ENCODE measurements at places on chromosomes 2 and 18. TPM values are rescaled to one million over a fixed set of nuclear protein-coding genes. Genes with fewer than 3 reads are reported as not detected.

DNA sequence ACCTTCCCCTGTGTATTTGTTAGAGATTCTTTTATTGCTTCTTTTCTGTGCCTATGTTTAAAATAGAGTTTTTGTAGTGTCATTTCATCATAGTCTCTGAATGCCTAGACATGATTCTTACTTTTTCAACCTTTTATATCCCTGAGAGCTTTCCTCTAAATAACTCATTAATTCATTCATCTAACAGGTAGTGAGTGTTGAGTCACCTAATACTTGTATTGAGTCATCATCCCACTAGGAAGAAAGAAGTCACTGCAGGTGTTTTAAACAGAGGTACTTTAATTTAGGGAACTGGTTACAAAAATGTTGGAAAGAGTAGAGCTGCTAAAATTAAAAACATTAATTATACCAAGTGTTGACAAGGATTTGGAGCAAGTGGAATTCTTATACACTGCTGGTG, 18.5 kb upstream of the NMS start:
- H3K4me1 ChIP-seq: no peaks in the 10 kb centered on the region
- H3K36me3 ChIP-seq: no peaks in the 10 kb centered on the region
- DNase-seq: no peak
- H3K4me3 ChIP-seq: no peak overlapping the region

The CCL20 gene
- total RNA-seq: 5.9 TPM

DNA sequence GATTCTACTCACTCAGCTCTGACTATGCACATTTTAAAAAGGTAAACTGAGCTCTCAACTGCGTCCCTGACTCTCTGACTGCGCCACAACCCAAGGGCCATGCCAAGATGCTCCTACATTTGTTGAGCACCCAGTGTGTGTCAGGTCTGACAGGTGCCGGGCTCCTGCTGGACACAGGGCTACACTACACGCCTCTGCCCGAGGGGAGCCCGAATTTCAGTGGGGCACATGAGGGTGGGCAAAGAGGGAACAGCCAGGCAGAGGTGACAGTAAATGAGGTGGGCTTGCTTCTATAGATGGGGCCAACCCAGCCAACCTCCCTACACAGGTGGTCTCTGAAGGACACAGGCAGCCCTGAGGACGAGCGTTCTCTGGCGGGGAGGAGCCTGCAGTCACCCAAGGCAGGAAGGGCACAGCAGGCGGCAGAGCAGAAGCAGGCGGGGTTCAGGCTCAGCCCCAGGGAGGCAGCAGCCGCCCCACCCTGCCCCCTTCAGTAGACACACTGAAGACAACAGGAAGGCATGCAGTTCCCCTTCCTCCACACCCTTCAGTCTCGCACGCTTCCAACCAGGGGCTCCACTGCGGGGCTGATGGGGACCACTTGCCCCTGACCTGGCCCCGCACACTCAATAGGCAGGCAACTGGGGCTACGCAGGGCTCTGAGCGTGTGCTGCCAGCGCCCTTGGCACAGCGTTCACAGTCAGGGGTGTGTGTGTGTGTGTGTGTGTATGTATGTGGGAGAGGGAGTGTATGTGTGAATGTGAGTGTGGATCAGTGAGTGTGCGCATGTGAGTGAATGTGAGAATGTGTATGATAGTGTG, 98.4 kb downstream of the UXS1 start:
- no peaks in the 10 kb centered on the region for H3K36me3 ChIP-seq
- H3K4me1 ChIP-seq: no peaks in the 10 kb centered on the region
- no peak for DNase-seq
- no peak overlapping the region for H3K27ac ChIP-seq

GRCh38 chr2:128466776-128467175, 148.1 kb upstream of the HS6ST1 start:
- H3K4me1 ChIP-seq: no peaks in the 10 kb centered on the region
- no peaks in the 10 kb centered on the region for H3K27me3 ChIP-seq
- no peak for DNase-seq
- H3K36me3 ChIP-seq: no peaks in the 10 kb centered on the region
- no peak overlapping the region for H3K27ac ChIP-seq

DNA sequence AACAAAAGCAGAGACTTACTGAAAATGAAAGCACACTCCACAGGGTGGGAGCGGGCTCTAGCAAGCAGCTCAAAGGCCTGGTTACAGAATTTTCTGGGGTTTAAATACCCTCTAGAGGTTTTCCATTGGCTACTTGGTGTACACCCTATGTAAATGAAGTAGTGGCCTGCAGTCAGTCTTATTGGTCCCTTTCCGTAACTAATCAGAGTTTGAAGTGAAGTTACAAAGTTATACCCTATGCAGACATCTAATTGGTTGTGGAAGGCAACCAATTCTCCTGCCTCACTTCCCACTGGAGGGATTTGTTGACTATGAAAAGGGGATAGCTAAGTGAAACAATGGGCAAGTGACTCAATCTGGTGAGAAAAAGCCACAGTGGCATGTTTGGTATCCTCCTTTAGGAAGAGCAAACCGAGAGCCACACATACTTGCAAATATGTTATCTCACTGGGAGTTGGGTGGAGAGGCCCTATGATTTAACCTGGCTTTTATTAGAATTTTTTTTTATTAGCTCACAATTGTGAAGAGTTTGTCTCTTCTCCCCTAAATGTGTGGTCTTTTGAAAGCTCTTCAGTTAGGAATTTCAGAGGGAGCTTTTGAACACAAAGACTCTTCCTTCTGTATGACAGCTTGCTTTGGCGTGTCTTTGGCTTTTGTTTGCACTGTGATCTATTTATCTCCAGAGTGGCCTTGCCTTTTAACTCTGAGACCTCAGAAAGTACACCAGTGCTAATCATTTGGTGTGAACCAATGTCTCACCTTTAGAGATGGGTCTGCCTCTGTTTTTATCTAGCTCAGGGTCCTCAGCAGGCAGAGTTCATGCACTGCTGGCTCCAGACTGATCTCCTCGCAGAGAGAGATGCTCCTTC, 69.6 kb downstream of the MAP4K4 start:
- peaks cover 31% of the 10 kb centered on the region for H3K4me1 ChIP-seq
- peak overlapping the region; percentile 79 for H3K27ac ChIP-seq
- DNase-seq: no peak
- no peaks in the 10 kb centered on the region for H3K27me3 ChIP-seq
- no peaks in the 10 kb centered on the region for H3K36me3 ChIP-seq

DNA sequence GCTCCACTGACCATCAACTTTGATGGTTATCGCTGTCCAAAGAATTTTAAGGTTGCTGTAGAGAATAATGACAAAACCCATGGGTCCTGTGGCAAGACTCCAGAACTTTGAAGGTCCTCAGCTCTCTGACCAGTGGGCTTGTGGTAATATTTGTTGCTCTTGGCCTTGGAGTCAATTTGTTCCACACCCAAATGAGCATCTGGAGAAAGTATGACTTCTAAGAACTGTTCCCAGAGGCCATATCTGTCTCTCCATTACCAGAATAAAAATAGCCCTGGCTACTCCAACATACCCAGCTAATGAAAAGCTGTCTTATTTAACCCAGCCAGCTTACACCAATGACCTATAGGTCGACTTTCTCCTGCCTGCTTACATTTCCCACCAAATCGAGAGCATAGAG, 466.4 kb downstream of the MEIS1 start:
- peaks cover 3% of the 10 kb centered on the region for H3K27me3 ChIP-seq
- H3K4me3 ChIP-seq: no peak overlapping the region
- no peaks in the 10 kb centered on the region for H3K4me1 ChIP-seq
- no peak overlapping the region for H3K27ac ChIP-seq
- no peaks in the 10 kb centered on the region for H3K36me3 ChIP-seq

DNA sequence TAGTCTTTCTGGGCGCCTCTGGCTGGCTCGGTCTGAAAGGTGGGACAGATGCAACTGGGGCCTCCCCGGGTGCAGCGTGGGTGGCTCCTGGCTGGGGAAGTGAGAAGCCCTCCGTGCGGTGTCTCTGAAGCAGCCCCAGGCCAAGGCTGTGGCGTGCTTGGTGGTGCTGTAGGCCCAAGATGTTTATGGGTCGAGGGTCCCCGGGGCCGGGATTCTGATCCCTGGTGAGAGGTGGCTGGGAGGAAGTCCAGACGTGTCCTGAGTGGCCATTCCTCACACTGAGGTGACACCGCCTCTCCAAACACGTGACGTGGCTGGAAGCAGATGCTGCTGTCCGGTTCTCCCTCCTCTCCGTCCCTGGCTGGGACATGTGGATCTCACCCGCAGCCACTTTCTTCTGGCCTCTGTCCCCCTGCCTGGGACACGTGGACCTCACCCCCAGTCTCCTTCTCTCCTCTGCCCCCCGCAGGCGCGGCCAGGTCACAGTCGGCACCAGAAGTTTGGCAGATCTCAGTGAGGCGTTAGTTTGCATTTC, 12.6 kb downstream of the RTP5 start:
- no peaks in the 10 kb centered on the region for H3K36me3 ChIP-seq
- no peak overlapping the region for H3K4me3 ChIP-seq
- peaks cover 29% of the 10 kb centered on the region for H3K4me1 ChIP-seq
- peak overlapping the region; percentile 81 for H3K27ac ChIP-seq

DNA sequence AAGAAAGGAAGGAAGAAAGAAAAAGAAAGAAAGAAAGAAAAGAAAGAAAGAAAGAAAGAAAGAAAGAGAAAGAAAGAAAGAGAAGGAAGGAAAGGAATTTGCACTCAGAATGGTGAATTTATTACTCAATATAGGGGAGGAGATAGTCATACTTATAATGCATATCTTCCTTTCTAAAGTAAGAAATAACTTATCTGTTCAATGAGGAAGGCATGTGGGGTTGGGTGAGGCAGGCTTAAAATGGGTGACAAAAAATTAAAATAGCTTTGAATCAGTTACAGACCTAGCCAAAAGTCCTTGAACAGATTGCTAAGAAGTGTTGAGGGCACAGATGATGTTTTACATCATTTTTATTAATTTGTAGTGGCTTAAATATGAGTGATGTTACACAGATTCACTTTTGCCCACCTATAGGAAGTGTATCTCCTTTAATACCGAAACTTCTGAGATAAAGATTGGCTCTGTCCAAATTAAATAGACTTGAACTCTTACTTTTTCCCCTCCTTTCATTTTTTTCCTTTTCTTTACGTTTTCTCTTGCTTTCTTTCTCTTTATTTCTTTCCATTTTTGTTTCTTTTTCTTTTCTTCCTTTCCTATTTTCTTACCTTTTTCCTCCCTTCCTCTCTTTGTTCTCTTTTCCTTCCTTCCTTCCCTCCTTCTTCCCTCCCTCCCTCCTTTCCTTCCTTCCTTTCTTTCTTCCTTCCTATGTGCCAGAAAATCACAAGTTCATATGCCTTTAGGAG, 14.8 kb upstream of the DSC2 start:
- H3K27me3 ChIP-seq: no peaks in the 10 kb centered on the region
- DNase-seq: no peak
- H3K36me3 ChIP-seq: no peaks in the 10 kb centered on the region

The RESP18 gene
- not detected for total RNA-seq

DNA sequence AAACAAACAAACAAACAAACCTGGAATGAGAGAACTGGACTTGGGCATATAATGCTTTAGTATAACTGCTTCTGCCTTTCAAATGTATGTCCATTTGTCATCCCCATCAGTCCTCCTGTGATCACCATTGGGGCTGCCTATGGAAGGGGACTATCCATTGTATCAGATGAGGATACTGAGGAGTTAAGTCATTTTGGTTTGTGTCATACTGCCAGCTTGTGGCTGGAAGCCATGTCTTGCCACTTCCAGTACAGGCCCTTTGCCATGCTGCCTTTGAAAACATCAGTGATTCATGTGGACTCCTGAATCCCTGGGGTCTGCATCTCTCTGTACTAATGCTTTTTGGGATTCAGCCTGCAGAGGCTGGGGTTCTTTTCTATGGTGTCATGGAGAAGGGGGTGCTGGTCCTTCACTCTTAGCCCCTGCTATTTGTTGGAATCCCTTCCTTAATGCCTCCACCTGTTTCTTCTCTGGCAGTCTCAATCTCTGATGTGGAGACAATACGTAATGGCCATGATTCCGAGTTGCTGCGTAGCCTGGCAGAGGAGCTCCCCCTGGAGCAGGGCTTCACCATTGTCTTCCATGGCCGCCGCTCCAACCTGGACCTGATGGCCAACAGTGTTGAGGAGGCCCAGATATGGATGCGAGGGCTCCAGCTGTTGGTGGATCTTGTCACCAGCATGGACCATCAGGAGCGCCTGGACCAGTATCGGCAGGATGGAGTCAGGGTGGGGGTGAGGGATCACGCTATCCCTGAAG, 10.6 kb downstream of the PLCD4 start:
- DNase-seq: no peak
- H3K4me1 ChIP-seq: peaks cover 15% of the 10 kb centered on the region
- H3K4me3 ChIP-seq: no peak overlapping the region
- H3K36me3 ChIP-seq: no peaks in the 10 kb centered on the region
- no peak overlapping the region for H3K27ac ChIP-seq

- no peak for DNase-seq
- no peaks in the 10 kb centered on the region for H3K4me1 ChIP-seq
- H3K27ac ChIP-seq: no peak overlapping the region
- H3K4me3 ChIP-seq: no peak overlapping the region
Measured at GRCh38 chr2:207337234-207338219, 171.8 kb upstream of the KLF7 start.

DNA sequence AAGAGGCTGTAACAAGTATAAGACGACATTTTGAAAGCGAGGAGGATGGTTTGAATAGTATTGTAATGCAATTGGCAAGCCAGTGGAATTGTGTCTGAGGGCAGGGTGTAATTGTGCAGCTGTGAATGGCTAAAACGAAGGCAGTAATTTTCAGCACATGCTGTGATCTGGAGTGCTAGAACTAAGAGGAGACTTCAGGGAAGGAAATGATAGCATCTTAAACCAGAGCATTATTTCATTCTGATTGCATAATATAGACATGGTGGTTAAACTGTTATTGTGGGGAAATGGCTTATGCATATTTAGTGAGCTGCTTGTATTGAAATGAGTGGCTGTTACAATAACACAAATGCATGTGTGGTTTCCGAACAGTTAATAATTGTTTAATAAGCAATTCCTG, 36.3 kb downstream of the THSD7B start:
- no peaks in the 10 kb centered on the region for H3K4me1 ChIP-seq
- peaks cover 3% of the 10 kb centered on the region for H3K36me3 ChIP-seq
- H3K4me3 ChIP-seq: no peak overlapping the region
- no peaks in the 10 kb centered on the region for H3K27me3 ChIP-seq
- H3K27ac ChIP-seq: no peak overlapping the region
- DNase-seq: no peak

DNA sequence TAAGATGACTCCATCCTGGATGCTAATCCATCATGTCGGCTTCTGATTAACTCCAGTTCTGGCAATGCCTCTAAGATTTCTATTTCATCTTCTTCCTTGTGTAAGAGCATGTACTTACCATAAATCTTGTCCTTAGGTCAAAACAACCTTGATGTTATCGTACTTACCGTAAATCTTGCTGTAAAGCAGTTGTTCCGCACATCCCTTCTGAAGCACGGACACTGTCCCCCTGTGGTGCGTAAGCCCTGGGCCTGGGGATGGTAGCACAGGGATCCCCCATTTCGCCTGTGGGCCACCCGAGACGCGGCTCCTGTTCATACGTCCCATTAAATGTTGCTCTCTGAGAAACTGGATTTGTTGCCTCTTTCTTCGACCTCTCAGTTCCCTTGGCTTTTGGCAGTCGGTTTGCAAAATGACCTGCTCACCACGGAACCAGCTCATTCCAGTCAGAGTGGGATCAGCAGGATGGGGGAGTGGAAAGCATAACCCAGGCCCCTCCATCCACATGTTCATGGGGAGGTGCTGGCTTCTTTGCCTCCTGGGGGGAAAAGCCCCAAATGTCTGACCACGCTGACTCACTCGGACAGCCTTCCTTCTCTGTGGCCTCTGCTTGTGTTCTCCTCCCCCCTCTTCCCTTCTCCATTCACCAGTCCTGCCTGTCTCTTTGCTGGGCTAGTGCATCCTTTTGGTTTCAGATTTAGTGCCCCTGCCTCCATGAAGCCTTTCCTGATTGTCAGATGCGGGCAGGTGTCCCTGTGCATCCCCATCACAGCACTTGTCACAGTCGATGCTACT, 49.9 kb downstream of the RAB31 start:
- no peaks in the 10 kb centered on the region for H3K4me1 ChIP-seq
- H3K36me3 ChIP-seq: no peaks in the 10 kb centered on the region
- no peaks in the 10 kb centered on the region for H3K27me3 ChIP-seq
- H3K27ac ChIP-seq: no peak overlapping the region
- no peak overlapping the region for H3K4me3 ChIP-seq
